ENCODE measurements at places on chromosomes 7 and 10.

DNA sequence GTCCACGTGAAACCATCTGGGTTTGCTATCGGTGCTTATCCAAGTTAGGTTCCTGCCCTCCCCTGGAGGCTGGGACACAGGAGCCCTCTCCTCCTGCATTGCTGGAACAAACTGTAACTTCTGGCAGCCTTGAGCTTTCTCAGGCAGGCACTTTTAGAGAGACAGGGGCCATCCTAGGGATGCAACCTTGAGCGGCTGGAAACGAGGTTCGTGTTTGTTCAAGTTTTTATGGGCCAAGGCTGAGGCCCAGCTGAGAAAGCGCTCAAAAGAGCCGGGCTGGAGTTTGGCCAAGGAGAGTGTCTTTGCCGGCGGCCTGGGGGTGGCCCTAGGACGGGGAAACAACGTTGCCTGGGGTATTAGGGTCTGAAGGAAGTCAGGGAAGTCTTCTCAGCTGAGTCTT, 5.5 kb upstream of the MMD2 start:
- DNase-seq = no peak

DNA sequence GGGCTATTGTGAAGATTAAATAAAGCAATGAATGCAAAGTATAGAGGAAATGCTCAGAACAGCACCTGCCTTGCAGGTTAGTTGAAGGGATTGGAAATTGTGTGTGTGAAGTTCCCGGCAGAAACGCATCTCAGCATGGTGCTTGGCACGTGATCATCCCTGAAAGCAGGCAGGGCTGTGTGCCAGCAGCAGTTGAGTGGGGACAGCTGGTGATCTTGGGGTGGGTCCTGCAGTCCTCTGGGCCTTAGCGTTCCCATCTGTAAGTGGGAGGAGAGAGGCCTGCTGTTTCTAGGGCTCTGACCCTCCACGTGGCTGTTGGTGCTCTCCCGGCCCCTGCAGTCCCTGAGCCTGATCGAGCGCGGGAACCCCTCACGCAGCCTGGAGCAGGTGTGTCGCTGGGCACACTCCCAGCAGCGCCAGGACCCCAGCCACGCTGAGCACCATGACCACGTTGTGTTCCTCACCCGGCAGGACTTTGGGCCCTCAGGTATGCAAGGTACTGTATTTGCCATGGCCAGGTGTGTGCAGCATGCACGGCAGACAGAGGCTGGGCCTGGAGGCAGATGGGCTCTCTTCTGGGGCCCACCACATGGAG, 55.3 kb downstream of the TBATA start:
- no peak for DNase-seq

DNA sequence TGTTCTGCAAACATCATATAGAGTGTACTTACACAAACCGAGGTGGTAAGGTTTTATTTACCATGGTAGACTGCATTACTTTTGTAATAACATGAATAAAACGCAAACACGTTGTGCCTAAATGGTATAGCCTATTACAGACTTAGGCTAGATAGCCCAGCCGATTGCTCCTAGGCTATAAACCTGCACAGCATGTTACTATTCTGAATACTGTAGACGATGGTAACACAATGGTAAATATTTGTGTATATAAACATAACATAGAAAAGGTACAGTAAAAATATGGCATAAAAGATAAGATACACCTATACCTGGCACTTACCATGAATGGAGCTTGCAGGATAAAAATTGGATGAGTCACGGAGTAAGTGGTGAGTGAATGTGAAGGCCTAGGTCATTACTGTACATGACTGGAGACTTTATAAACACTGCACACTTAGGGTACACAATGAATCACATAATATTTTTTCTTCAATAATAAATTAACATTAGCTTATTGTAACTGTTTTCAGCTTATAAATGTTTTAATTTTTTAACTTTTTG, 16.3 kb downstream of the AKR1D1 start:
- DNase-seq = no peak

GRCh38 chr10:43421519-43421918, 12.5 kb upstream of the HNRNPF start:
- DNase-seq = no peak

DNA sequence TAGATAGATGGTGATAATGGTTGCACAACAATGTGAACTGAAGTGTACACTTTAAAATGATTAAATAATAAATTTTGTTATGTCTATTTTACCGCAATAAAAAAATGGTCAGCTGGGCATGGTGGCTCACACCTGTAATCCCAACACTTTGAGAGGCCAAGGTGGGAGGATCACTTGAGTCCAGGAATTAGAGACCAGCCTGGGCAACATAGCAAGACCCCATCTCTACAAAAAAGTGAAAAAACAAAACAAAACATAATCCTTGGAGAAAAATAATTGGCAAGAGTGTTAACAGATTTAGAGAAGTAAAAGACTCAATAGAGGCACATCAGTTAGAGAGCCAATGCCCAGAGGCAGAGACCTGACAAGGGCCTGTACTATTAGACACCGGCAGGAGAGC, 9.9 kb upstream of the RPEL1 start:
- DNase-seq = no peak

DNA sequence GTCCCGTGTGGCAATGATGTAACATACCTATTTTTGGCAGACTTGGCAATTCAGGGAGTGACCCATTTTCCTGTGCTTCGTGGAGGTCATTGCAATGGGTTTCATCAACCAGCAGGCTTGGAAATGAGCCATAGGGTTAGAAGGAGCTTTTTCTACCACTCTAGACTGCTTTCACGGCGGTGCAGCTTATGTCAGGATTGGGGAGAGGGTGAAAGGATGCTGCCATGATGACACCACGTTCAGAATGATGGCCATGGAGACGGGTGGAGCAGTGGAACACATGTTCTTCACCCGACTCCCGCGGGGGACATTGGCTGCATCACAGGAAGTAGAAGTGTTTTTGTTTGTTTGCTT, 220.2 kb downstream of the EMX2 start:
- no peak for DNase-seq

GRCh38 chr10:18332048-18332447, 191.8 kb downstream of the CACNB2 start:
- no peak for DNase-seq

DNA sequence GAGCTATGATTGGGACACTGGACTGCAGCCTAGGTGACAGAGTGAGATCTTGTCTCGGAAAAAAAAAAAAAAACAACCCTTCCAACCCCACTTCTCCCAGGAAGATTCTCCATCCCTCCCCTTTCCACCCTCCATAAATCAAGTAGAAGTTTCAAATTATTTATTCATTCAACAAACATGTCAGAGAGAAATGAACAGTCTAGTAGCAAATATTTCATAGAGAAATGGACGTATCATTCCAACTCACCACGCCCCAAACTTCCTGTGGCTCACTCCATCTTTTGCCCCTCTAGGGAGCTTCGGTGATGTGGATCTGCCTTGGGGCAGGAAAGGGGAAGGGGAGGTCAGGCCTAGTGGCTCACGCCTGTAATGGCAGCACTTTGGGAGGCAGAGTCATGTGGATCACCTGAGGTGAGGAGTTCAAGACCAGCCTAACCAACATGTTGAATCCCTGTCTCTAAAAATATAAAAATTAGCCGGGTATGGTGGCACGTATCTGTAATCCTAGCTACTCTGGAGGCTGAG, 638 bp upstream of the TRAPPC14 start:
- no peak for DNase-seq

DNA sequence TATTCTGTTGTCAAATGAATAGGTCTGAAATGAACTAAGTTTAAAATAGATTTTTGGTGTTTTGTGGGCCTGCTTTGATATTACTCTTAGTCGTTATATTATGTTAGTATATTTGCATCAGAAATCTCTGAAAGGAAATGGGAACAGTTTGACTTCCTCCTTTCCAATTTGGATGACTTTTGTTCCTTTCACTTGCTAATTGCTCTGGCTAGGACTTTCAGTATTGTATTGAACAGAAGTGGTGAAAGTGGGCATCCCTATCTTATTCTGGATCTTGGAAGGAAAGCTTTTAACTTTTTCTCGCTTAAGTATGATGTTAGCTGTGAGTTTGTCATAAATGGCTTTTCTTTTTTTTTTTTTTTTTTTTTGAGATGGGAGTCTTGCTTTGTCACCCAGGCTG, 273.6 kb upstream of the DKK1 start:
- no peak for DNase-seq

DNA sequence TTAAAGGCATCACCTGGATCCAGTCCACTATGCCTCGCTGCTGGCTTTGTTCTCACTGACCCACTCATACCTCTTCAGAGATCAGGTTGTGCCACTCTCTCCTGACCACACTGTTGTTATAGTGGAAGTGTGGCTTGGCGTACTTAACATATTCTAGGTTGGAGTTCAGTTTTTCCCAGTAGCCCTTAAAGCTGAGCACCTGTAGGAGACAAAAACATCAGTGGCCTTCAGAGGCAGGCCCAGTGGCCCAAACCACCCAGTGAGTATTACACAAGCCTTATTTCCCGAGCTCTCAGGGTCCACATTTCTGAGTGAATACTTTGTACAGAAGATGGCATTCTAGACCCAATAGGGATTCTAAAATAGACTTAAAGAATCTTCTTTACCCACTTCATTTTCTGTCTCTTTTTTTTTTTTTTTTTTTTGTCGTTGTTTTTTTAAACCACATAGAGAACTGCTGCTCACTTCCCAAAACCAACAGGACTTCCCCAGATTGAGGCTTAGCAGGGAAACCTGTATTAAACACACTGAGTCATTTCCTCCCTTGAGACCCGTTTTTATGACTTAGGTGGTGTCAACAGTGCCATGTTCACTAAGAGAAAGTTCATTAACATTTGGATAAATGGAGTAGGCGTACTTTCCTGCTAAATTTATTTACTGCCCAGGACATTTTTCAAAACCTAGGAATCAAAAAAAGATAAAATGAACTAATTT, 85.8 kb downstream of the GSAP start:
- DNase-seq = no peak

DNA sequence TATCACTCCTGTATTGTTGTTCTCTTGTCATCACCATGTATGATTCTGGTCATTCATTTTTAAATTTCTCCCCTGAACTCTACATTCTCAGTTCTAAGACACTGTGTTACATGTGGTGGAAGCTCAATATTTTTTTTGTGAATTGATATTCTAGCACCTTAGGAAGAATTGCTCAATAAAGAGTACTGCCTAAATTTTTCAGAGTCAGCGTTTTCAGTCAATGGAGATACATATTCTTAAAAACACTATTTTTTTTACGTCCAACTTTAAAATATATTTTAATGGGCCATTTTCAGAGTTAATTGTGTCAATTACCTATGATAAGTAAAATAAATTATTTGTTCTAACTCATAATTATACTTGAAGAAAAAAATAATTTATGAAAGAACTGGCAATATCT, 210.4 kb upstream of the PLXDC2 start:
- DNase-seq = no peak

DNA sequence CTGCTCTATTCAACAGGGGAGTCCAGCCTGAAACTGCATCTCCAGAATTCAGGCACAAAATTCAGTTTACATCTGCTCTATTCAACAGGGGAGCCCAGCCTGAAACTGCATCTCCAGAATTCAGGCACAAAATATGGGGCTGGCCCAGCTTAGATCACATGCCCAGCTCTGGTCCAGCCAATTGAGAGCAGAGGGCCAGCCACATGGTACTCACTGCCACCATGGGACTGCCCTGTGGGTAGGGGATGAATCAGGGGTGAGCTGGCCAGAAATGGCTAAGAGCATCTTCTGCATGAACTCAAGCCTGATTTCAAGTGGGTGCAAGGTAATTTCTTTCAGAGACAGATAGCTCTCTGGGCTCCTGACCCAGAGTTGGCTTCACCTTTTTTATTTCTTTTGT, 156.6 kb upstream of the LYZL2 start:
- no peak for DNase-seq

DNA sequence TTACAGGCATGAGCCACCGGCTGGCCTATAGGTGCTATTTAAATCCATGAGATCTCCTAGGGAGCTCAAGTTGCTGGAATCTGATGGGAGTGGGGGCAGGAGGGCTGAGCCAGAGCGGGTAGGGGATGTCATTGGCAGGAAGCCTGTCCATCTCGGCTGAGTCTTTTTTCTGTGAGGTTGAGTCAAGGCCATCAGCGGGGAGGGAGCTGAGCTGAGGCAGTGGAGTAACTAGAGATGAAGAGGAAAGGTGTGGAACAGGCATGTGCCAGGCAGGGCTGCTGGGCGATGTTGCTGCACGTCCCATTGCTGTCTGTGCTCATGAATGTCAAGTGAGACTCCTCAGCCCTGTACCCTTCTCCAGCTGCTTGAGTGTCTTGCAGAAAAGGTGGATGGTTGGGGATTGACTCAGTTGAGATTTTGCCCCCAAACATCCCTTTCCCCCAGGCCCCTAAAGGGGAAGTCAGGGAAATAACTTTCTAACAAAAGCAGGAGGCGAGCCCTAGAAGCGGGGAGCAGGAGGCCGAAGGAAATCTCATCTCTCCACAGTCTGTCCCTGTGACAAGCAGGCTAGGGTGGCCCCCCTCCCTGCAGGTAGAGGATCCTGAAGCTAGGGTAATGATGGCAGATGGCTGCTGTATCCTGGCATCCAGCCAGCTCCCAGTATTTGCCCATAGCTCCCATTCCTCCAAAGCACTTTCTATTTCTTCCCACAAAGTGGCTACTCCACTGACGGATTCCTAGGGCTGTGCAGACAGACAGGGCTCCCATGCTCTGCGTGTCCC, 5.4 kb downstream of the ATP6V1F start:
- no peak for DNase-seq

DNA sequence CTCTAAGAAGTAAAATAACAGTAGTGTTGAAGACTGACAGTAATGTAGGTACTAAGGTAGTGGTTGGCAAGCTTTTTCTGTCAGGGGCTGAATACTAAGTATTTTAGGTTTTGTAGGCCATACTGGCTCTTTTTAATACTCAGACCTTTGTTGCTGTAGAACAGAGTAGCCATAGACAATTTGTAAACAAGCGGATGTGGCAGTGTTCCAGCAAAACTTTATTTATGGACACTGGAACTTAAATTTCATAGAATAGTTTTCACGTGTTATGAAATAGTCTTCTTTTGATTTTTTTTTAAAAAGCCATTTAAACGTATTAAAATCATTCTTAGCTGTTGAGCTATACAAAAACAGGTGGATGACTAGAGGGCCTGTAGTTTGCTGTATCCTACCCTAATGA, 121.2 kb downstream of the MLLT10 start:
- DNase-seq = no peak

DNA sequence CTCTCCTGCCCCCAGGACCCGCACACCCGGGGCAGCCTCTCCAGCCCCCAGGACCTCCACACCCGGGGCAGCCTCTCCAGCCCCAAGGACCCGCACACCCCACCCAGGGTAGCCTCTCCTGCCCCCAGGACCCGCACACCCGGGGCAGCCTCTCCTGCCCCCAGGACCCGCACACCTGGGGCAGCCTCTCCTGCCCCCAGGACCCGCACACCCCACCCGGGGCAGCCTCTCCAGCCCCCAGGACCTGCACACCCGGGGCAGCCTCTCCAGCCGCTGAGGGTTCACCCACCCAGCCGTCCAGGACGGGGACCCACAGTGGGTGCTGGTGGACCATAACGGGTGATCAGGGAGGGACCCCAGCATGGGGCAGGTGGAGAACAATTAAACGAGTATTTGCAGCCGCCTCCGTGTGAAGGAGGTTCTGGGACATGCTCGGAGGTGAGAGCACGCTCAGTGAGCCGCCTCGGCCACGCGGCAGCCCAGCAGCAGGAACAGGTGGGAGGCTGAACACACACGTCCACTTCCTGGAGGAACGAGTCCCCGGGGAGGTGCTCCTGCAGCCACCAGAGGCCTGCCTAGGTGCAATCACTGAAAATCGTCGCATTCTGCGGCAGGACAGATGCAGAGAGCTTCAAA, 107.9 kb downstream of the PDGFA start:
- DNase-seq = peak; percentile 50

- DNase-seq = no peak
Observed at GRCh38 chr10:86343761-86344160, 22.8 kb downstream of the GRID1 start.

- DNase-seq = no peak
Observed at GRCh38 chr10:113069595-113069994, 119.5 kb downstream of the TCF7L2 start.

- DNase-seq = no peak
Observed at GRCh38 chr7:111883241-111883640, 320.9 kb upstream of the IMMP2L start.
